ENCODE measurements at places on chromosomes 3 and 15.

DNA sequence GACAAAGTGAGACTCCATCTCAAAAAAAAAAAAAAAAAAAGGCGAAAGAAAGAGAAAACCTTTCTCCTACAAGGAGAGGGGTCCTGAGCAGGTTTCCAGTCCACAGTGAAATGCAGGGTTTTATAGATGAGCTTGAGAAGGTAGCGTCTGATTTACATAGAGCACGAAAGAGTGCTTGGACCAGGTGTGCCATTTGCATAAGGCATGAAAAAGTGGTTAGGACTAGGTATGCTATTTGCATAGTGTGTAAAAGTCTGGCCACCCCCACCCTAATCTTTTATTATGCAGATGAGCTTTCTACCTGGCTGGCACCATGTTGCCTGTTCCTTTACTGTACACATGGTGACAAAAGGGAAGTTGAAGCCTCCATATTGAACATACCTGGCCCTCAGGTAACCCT is 13.6 kb upstream of the RNU6-1 start:
- no peak for DNase-seq

GRCh38 chr15:67824976-67825880 is at the start of gene SKOR1:
Gene SKOR1, plus strand, starts transcription at chr15:67825509. Its CDS starts 94 bp downstream, at chr15:67825603.
- DNase-seq, result no peak

- no peak for DNase-seq
Observed at GRCh38 chr3:73605412-73605811, 19.3 kb downstream of the PDZRN3 start.

- no peak for DNase-seq
Observed at GRCh38 chr15:66454143-66454542, 43.4 kb downstream of the SNAPC5 start.

- DNase-seq, result no peak
Observed at GRCh38 chr3:116445990-116446389, 703 bp upstream of the LSAMP start.

GRCh38 chr3:66822186-66823008 is 175.7 kb upstream of the KBTBD8 start:
- DNase-seq, result peak; percentile 84

- DNase-seq, result no peak
Observed at GRCh38 chr15:25801586-25802284, 61.4 kb downstream of the ATP10A start.

All from iPS DF 6.9 (cell line).